ENCODE measurements at places on chromosomes 12 and 14.

GRCh38 chr14:101228949-101229541 lies 325.5 kb upstream of the RTL1 start:
- DNase-seq, result no peak

DNA sequence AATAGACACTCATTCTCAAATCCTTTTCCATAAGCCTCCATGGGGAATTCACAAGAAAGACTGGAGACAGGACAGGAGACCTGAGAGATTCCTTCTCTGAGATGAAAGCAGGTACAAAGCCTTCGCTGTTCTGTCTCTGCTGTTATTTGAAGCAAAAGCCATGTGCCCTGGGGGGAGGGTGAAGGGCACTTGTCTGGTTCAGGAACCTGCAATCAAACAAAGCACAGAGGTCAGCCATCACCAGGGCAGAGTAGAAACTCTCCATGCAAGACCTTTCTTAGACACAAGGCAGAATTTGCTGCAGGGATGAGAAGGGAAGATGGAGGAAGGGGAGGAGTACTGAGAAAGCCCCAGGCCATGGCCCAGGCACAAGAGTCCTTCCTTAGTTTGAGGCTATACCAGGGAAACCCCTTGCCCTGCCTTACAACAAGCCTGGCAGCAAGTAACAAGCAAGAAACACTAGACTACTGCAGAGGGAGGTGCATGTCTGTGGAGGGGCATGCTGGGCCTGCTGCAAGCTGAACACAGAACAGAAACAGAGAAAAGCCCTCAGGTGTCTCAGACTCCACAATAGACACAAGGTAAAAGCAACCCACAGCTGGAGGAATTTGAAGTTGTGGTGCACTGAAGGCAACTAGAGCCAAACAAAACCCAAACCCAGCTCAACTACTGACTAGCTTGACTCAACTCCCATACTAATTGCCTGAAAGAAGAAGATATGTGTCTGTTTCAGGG lies 7.8 kb upstream of the ART4 start:
- DNase-seq, result no peak

DNA sequence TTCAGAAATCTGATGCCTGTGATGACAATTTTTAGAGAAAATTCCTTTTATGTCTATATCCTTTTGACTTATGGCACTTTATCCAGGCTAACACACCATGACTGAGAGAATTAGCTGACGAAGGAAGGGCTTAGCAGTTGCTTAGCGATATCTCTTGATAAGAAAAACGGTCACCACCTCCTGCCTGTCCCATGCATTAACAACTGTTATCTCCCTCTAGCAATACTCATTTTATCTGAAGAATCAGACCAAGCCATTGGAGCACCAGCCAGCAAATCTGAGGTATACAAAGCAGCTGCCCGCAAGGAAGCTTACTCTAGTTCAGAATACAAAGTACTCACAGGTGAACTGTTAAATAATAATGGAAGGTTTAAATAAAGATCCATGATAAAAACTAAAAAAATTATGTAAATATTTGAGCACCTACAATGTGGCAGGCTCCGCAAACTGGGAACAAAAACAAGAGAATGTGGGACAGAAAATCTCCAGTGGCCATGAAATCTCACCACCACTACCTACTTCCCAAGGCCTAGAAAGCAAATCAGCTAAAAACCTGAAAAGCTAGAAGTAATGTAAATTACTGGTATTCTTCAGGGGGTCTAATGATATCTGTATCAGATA lies 24.3 kb downstream of the PPM1H start:
- DNase-seq, result no peak

DNA sequence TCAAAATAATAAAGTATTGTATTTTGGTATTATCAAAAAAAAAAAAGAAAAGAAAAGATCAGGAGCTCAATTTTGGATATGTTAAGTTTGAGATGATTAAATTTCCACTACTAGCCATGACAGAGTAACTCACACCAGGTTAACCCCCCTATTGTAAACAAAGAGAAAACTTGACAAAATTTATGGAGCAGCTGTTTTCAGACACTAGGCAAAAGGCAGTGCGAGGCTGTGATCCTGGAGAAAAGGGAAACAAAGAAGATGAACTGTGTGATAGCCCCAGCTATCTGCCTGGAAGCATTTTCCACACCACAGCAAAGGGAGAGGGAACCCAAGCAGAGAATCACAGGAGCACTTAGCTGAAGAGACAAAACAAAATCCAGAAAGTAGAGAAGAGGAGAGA lies 145.0 kb downstream of the KIF21A start:
- DNase-seq, result no peak

- DNase-seq, result no peak
Observed at GRCh38 chr14:98906123-98906995, 365.6 kb downstream of the BCL11B start.

Measured in EL (cell line).